Karpas-422 (cell line): ENCODE measurements at places on chromosomes 6 and 20. TPM values are rescaled to one million over a fixed set of nuclear protein-coding genes. Genes with fewer than 3 reads are reported as not detected.

DNA sequence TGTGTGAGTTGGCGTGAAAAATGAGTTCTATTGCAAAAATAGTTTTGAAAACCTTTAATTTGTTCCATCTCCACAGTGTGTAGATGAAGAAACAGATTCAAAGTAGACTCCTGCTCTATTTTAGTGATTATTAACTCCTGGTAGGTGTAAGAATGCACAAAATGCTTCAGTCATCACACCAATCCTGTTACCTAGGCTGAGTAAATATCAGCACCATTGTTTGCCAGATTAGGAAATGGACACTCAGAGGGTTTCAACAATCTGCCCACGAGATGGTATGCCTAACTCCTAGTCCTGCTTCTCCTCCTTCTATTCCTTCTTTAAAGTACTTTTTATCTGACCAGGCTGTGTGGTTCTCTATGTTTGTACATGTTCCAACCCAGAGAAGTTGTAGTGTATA lies 108.9 kb upstream of the AHI1 start:
- DNase-seq = no peak

- DNase-seq = no peak
Observed at GRCh38 chr20:54132612-54133433, 41.0 kb downstream of the CYP24A1 start.

JPH2 gene
- not detected in 2 replicates for total RNA-seq

DNA sequence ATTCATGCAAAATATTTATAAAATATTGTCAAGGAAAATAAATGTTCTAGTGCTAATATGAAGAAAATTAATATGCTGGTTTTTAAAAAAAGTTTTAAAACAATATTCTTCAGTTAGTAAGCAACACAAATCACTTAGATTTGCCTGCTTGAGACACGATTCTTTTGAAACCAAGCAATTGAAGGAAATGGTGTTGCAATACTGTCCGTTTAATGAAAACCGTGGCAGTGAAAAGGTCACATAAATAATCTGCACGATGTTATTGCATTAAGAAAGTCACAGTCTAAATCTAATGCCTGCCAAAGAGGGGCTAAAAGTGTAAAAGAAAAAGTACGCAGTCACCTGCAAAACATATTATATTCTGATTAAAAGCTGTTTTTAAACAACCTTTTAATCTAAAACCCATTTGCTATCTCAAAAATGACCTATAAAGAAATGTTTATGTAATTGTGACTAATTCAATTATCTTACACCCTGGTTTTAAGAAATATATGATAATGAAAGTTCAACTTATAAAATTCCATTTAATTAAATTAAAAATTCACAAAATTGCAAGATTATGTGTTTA lies 143.0 kb downstream of the GMDS start:
- DNase-seq = no peak

DNA sequence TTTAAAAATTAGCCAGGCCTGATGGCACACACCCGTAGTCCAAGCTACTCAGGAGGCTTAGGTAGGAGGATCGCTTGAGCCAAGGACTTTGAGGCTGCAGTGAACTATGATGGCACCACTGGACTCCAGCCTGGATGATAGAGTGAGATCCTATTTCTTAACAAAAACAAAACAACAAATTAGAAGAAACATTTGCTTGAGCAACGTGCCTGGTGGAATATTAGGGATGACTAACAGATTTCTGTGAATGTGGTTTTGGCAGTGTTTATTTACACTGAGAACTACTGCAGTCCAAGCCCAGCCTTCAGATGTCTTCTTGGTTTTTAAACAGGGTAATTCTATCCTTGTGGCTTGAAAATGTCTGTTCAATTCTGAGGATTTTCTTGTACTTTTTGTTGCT lies 9.2 kb downstream of the PPP1R3G start:
- DNase-seq = no peak

- no peak for DNase-seq
Observed at GRCh38 chr6:164014346-164015087, 600.0 kb downstream of the QKI start.

GRCh38 chr6:55713436-55713835 lies 134.4 kb upstream of the HMGCLL1 start:
- DNase-seq = no peak

DNA sequence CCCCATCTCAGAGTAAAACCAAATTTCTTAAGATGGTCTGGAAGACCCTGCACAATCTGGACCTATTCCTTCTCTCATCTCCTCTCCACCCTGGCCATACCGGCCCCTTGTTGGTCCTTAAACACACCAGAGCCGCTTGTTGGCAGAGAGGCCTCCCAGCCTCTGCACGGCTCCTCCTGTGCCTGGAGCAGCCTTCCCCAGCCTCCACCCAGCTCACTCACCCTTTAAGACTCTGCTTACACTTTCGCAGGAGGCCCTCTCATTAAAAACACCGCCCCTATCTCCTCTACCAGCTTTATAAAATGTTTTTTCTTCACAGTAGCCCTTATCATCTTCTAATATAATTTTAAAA lies 49.8 kb downstream of the BANF2 start:
- no peak for DNase-seq

DNA sequence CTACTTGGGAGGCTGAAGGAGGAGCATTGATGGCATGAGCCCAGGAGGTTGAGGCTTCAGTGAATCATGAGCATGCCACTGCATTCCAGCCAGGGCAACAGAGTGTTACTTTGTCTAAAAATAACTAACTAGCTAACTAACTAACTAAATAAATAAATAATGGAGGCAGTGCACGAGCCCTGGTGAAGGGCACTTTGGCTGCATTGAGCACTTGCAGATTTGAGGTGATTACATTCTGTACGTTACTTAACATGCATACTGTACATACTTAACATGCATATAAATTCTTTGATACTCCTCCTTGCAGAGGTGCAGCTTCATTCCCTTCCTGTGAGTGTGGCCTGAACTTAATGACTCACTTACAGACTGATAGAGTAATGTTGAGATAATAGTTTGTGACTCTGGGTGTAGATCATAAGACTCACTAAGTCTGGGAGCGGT lies 10.7 kb downstream of the HLA-A start:
- DNase-seq = no peak

DNA sequence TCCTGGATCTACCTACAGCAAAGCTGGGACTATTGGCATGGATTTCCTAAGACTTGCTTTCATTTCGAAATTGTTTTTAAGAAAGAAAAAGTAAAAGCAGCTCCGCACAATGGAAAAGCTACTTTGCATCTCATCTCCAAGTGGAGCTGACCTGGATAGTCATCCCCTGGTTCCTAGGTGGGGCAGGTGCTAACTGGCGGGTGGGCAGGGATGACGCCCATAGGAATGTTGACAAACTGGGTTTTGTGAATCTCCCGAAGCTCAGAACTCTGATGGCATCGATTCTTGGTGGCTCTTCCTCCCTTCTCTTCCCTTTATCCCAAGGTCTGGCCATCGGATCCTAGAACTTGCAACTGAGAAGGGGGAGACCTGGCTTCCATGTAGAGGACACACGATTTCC lies 12.4 kb upstream of the EZR start:
- no peak for DNase-seq

GRCh38 chr6:106079961-106080762 lies 6.0 kb upstream of the PRDM1 start:
- no peak for DNase-seq

GRCh38 chr6:74735304-74735703 lies 470.5 kb downstream of the COL12A1 start:
- DNase-seq = no peak

BTNL2 gene
- not detected in 2 replicates for total RNA-seq

RBM12 gene
- total RNA-seq = 39.6 and 78.5 TPM in 2 replicates

- DNase-seq = no peak
Observed at GRCh38 chr6:127816643-127817042, 84.2 kb downstream of the THEMIS start.

- DNase-seq = no peak
Observed at GRCh38 chr6:80531681-80532619, 425.5 kb downstream of the BCKDHB start.

DNA sequence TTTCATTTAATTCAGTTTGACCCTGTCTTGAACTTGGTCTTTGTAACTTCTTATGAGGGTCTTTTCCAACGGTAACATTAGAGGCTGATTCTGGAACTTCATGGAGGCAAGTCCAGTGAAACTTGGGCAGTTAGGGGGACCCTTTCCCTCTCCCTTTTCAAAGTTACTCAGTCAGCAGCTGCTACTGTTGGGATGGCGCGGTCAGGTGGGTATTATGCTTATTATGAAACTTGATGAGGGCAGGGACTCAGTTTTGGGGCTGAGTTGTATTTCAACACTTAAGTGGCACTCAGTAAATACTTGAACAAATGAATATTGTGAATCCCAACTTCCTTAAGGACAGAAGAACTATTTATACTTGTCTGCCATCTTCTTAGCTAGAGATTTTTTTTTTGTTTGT lies 20.8 kb downstream of the TOP1 start:
- DNase-seq = no peak

PRPH2 gene
- not detected in 2 replicates for total RNA-seq

DNA sequence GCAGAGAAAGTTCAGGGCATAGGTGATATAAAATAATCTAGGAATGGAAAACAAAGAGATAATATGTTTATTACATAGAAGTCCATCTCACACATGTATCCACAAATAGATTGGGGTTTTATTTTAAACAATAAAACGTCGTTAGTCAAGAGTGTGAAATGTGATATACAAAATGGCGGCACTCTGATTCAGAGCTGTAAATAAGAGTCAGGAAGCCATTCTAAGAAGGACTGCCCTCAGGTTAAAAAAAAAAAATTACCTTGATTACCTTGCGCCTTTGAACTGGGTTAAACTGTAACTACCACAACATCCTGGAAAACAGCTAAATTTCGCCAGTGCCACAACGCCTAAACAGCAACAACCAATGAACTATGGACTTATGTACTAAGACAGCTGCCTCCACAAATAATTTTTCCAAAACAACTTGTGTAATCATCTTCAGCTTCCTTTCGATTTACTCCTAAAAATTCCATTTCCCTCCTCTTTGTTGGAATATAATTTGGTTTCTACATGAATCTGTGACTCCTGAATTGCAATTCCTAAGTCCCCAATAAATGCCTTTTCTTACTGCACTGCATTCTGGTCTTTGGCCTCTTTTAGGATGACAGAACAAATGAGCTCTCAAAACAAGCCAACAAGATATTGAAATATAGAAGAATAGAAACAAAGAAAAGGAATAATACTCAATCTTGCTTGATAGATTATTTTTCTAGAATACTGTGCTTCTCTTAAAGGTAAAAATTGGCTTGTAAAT lies 1019.5 kb upstream of the MAP3K7 start:
- DNase-seq = no peak

- no peak for DNase-seq
Observed at GRCh38 chr6:27651371-27651732, 178.4 kb upstream of the ZNF184 start.

ERVFRD-1 gene
- not detected in 2 replicates for total RNA-seq

EBF4 gene
- total RNA-seq = 6.5 and 12.8 TPM in 2 replicates

DNA sequence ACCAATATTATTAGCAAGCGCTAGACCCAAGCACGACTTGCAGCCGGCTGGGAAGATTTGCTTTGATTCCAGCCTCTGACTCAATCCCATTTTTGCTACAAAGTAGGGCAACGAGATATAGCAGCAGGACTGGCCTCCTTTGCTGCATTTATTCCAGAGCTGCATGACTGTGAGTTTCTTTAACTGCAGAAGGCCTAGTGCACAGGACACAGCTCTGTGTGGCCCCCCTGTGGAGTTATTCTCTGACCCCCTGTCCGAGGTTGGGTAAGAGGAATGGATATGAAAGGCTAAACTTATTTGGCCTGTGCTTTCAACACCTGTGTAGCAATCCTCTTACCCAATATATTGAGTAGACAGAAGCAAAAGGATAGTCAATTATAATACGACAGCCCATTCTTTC lies 133.3 kb upstream of the SPTLC3 start:
- no peak for DNase-seq

DNA sequence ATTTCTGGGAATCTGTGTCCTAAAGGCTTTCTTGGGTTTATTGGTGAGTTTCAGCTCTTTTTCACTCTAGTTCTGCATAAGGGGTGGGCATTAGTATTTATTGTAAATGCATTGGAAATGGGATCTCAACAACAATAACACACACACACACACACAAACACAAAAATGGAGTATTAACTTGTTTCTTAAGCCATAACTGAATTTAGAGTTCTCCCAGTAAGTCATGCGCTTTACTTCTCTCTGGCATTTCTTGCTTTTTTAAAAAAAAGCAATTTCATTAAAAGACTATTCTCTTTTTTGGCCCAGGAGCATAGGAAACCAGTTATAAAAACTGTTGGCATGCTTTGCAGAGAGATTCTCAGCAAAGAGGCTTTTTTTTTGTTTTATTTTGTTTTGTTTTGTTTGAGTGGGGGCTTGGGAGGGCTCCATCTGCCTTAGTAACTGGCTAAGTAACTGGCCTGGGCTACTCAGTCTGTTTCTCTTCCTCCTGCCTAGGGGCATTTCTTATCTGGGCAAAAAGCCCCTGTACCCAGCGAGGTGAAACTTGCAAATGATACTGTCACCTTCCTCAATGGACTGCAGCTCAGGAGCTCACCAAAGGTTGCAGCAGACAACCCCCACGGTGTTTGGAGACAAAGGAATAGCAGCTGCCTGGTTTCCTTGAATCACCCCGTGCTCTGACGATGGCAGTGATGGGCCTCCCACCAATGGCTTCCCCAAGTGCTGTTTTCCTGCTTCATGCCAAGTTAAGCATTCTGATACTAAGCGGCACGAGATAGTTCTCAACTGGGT lies 128.5 kb downstream of the BCAS1 start:
- no peak for DNase-seq

GRCh38 chr6:88494401-88495140 lies 328.4 kb upstream of the CNR1 start:
- DNase-seq = no peak
